ENCODE measurements at places on chromosomes 16 and 17. TPM values are rescaled to one million over a fixed set of nuclear protein-coding genes. Genes with fewer than 3 reads are reported as not detected.

Gene SPN
- 2.7 TPM for polyA plus RNA-seq

Gene ARSG
- polyA plus RNA-seq: 6.4 TPM

Gene TMEM98
- 236 TPM for polyA plus RNA-seq

Gene C16orf54
- polyA plus RNA-seq: 0.17 TPM

Gene EFNB3
- 29.1 TPM for polyA plus RNA-seq

Gene NEUROD2
- polyA plus RNA-seq: 0.01 TPM

Gene DPEP3
- polyA plus RNA-seq: 0.17 TPM

Gene CCL15
- 6.9 TPM for polyA plus RNA-seq

Gene APPBP2
- polyA plus RNA-seq: 45.0 TPM

Gene TNFRSF13B
- polyA plus RNA-seq: not detected

Gene TM4SF5
- 3.7 TPM for polyA plus RNA-seq

Gene MYCBPAP
- polyA plus RNA-seq: 1.4 TPM

Gene TBX2
- polyA plus RNA-seq: 111 TPM

Gene ST6GALNAC2
- 9.2 TPM for polyA plus RNA-seq

Gene NPIPA8
- 26.7 TPM for polyA plus RNA-seq

Gene HNF1B
- polyA plus RNA-seq: 140 TPM

Gene NXPH3
- 1.2 TPM for polyA plus RNA-seq

Gene CHST6
- polyA plus RNA-seq: 1.1 TPM

Gene NOD2
- 0.23 TPM for polyA plus RNA-seq

Gene CYGB
- polyA plus RNA-seq: 15.4 TPM

Gene AIPL1
- polyA plus RNA-seq: 0.06 TPM

Gene COL1A1
- 498 TPM for polyA plus RNA-seq

Gene ACACA
- polyA plus RNA-seq: 40.2 TPM

Gene PGAP3
- 37.4 TPM for polyA plus RNA-seq

Gene NOG
- 1.7 TPM for polyA plus RNA-seq

Gene ZG16
- 0.05 TPM for polyA plus RNA-seq

Gene SCIMP
- 1.4 TPM for polyA plus RNA-seq

Gene OVCA2
- 19.1 TPM for polyA plus RNA-seq

Gene SLX4
- 7.6 TPM for polyA plus RNA-seq

Data from renal pelvis (tissue), 12 donors.